ENCODE measurements at places on chromosomes 6 and 20.
A peak's percentile ranks its signal among the peaks of the same experiment; 100 is the strongest.

DNA sequence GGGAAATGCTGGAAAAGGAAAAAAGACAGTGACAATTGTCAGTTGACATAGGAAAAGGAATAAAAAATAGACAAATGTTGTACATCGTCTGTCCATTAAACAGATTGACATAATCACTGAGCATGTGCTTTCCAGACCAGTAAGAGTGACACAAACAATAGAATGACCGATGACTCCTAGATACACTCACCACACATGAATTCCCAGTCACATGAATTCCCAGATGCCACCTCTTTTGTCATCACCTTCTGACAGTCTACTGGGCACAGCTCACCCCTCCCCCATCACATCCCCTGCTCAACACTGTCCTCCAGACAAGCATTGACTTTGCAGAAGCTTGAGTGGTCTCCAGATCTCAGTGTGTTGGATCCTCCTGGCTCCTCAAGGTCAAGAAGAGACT, 25.9 kb downstream of the POM121L2 start:
- DNase-seq: no peak

DNA sequence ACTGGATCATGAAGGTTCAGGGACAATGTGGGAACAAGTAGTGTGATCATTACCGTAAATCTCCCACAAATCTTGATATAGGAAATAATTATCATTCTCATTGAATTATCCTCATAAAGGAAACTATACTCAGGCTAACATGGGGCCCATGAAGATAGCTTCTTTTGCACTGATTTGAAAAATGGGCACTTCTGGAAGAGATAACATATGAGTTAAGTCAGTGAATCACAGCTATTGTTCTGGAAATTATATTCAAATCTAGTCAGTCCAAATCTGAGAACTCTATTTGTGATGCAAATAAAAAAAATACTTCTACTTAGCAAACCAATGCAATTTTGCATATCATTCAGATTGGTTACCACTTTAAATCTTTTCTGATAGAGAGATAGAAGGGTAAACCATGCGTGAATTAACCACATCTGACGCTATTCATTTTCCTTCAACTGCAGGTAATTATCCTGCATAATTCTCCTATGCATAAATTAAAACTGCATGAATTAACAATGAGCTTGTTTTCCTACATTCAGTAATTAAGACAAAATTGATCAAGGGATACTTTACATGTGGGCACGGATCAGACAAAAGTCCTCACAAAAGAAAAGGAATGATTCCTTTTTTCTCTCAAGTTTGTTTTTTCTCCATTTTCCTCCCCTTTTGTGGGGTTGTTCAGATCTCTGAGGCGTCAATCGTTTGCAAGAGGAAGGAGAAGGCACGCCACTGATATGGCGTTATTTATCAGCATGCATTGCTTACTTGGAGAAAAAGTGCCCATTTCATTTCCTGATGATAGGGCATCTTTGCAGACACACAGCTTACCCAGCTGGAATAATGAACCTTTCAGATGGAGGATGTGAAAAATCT, 36.4 kb downstream of the RIPOR2 start:
- DNase-seq: no peak

- peak; percentile 2 for DNase-seq
Observed at GRCh38 chr6:72084992-72085569, 198.7 kb downstream of the RIMS1 start.

DNA sequence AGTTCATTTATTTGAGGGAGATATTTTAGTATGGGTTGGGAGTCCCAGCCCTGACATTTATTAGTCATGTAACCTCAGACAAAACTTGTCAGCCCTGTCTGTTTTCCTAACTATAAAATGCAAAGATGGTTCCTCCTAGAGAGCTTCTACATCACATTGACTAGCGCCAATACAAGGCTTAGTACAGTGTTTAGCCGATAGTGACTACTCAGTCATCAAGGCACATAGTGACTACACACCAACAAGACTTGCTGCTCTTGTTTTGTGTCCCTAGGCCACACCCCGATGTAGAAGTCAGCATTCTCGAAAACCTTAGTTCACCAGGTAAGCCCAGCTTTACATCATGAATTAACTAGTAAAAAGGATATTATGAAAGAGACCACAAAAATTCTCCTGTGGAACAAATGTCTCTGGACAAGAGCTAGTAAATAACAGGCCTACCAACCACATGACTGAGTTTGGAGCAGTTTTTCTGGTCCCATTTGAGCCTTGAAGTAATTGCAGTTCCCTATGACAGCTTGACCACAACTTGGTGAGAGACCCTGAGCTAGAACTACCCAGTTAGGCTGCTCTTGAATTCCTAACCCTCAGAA, 68.8 kb downstream of the PFDN4 start:
- DNase-seq: no peak

DNA sequence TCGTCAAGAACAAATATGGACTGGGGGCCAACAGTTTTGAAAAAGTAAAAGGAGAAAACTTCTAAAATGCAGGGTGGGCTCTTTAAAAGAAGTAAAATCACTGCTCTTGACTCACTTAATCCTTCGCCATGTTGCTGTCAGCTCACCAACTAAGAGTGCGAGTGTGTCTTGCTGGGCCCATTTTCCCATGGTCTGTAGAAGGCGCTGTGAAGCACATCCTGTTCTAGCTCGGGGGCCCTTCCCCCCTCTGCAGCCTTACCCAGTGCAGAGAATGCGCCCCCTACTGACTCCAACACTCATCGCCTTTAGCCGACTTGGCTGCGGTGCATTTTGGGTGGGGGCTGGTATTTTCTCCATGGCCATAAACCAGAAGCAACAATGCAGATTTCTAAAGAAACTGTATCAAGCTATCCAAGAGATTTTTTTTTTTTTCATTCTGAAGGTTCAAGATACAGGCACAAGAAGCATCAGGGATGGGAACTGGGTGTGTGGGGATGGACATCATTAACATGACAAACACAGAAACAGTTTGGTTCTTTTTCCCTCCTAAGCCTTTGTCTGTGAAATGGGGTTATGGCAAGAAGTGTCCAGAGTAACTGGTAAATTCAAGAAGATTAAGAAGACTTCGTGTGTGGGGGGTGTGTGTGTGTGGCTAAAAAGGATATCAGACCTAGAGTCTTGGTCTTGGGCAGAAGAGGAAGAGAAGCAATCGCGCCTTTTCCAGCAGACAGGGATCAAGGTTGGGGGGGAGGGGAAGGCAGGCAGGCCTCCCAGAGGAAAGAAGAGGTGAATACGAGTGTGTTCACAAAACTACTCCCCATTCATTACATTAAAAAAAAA, 1.7 kb downstream of the ADNP start:
- peak; percentile 86 for DNase-seq

GRCh38 chr6:144215402-144215931, 65.2 kb downstream of the STX11 start:
- DNase-seq: no peak

DNA sequence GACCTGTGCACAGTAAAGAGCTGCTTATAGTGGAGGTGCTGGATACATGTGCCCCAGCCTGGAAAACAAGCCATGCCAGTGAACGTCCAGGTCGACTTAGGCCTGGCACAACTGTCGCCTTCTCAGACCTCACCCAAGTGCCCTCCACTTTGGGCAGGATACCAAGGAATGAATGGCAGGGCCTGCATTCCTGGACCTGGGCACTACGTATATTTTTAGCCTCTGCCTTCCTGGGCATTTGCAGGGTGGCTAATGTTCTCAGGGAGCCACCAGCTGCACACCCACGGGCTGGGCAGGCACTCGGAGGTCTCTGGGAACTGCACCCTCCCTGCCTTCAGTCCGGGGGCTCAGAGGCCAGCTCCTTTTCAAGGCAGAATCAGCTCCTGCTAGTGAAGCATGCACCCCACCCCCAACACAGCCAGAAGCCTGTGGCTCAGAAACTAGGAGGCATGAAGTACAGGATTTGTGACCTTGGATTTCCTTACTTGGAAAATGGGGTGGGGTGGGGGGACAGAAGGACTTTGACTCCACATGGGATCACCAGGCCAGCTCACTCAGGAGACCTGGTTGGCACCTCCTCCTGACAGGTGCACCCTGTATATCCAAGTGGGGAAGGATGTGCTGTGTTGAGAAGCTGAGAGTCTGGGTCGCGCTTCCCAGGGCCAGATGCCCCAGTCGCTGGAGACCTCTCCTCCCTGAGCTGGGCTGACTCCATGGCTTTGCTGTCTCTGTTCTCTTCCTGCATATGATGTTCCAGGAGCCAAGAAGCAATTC, 2.5 kb upstream of the LSM14B start:
- DNase-seq: no peak

DNA sequence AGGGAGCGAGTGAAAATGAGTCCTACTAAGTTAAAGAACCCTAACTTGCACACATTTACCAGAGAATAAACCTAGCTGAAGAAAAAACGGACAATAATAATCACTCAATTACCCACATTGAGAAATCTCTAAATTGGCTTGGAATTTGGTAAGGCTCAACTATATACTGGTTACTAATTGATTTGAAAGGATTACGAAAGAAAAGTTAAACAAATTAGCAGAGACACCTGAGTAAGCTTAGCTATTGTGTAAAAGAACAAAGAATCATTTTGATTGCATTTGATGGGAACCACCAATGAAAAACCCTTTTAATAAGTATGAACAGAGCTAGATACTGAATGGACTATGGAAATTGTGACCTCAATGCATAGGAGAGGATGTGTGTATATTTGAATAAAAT, 118.6 kb upstream of the ADGRF1 start:
- DNase-seq: no peak

GRCh38 chr6:157727629-157728182, 95.3 kb upstream of the SNX9 start:
- no peak for DNase-seq

GRCh38 chr6:160931378-160932310, 59.9 kb upstream of the MAP3K4 start:
- DNase-seq: no peak

- no peak for DNase-seq
Observed at GRCh38 chr20:39702701-39703349, 740.7 kb downstream of the DHX35 start.

All from NCI-H2171 (cell line).